Tongue (tissue), 3 donors: ENCODE measurements at places on chromosomes 3 and 15.

DNA sequence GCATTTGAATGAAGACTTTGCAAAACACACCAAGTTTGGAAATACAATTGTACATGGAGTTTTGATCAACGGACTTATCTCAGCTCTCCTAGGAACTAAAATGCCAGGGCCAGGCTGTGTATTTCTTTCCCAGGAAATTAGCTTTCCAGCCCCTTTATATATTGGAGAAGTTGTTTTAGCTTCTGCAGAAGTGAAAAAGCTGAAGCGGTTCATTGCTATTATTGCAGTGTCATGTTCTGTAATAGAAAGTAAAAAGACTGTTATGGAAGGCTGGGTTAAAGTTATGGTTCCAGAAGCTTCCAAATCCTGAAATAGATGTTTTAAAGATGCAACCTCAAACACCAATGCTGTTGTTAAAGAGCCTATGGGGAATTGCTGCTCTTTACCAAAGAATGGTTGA lies 11.5 kb downstream of the HTD2 start:
- DNase-seq = no peak

DNA sequence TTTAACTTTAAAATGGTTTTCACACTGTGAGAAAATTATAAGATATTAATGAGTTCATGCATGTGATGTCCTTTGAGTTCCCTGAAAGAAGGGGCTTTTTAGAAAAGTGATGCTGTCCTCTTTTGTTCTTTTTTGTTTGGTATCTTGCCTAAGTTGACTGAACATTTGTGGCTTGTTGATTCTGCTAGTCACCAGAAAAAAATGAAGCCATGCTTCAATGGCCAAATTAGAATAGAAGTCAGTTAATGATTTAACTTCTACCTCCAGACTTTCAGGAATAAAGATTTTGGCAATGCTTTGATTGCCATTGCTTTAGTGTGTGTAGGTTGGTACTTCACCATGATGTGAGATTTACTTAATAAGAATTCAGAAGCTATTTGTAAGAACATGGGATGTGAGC lies 260.6 kb upstream of the NECTIN3 start:
- DNase-seq = no peak

GRCh38 chr15:43911235-43911781 lies 84.5 kb downstream of the WDR76 start:
- no peak for DNase-seq

DNA sequence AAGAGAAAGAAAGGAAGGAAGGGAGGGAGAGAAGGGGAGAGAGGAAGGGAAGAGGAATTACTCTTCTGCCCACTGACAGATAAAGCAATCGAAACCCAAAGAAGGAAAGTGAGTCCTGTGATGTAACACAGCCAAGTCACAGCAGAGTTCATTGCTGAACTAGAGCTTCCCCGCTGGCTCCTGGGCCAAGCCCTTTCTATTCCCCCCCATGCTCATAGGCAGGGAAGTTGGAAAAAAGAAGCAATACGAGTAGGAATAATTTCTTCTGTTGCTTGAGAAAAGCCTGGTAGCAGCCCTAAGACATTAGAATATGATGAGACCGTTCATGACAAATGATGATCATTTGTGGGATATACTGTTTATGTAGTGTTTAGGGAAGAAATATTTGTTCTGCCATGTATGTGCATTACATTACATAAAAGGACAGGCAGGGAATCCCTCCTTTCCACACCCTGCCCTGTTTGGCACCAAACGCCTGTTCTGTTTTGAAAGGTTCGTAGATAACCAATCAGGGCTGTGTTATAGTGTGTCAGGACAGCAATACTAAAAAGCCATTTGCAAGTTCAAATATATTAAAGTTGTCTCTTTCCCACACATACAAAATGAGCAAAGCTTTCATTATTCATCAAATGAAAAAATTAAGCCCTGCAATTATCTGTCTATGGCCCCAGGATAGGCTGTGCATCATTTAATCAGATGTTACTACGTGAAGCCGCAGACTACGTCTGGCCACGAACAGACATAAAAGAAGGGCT lies 111.0 kb upstream of the TRPM1 start:
- no peak for DNase-seq

GRCh38 chr15:64029633-64030032 lies 16.7 kb downstream of the DAPK2 start:
- no peak for DNase-seq

DNA sequence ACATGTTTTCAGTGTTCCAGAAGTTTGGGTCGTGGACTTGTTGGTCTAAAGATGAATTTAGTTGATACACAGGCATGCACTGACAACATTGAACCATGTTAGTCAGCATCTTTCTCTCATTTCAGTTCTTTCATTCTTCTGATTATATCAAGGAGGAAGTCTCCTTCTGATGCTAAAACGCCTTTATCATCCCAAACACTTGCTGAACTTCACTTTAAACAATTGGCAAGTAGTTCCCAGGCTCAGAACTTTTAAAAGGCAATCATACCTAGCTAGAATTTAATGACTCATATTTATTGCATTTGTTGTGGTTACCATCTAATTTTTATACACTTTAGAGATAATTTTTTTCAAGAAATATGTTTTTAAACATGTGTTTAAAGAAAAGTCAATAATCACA lies 15.9 kb downstream of the LMCD1 start:
- no peak for DNase-seq

GRCh38 chr15:82749951-82750830 lies 40.5 kb upstream of the AP3B2 start:
- DNase-seq = peak; percentile 98

GRCh38 chr3:33128706-33129105 lies 14.9 kb downstream of the CRTAP start:
- DNase-seq = no peak

GRCh38 chr15:76930831-76931396 lies 635 bp upstream of the RCN2 start:
- DNase-seq = no peak
